ENCODE measurements at places on chromosomes 5 and 9.

- DNase-seq = no peak
Observed at GRCh38 chr5:136768457-136768856, 403.1 kb upstream of the TRPC7 start.

DNA sequence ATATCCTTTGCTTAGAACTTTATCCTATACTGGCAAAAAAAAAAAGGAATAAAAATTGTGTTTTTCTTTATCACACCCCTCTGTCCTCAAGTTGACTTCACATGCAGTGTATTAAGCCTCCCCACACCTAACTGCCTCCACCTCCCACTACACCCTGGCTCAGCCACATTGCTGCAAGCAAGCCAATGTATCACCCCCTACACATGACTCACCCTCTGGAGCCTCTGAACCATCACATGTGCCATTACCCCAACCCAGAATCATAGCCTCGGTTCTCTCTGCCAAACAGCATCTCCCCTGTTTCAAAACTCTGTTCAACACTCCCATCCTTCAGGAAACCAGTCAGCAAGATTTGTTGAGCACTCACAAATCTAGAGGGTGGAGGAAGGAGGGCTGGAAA lies 209.0 kb downstream of the CWC27 start:
- DNase-seq = no peak

DNA sequence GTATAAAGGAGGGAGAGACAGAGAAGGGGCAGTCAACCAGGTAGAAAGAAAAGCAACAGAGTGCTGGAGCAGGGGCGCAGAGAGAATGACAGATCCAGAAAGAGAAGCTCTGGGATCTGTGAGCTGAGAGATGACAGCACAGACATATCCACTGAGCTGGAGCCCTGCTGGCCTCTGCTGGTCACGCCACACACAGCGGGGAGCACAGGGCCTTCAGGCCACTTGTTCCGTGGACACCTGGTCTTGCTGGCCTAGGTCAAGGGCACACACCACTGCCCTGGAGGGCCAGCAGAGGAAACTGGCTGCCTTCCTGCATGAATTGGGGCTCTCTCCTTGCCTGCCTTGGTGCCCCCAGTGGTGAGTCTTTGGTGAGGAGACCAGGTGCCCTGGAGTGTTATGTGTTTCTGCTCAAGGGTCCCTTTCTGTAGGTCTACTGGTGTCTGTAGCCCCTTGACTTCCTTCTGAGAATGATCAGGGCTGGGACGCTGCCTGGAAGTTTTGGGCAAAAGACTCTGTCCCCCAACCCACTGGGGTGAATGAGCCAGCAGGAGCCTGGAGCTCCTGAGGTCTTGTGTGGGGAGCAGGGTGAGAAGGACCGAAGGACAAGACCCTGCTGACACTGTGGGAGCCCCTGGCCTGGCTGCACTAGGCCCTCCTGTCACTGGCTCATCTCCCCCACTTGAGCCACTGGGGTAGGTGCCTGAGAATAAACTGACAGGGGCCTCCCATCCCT lies 59.2 kb upstream of the ADAMTS2 start:
- DNase-seq = no peak

GRCh38 chr5:157312492-157312891 lies 46.6 kb downstream of the CYFIP2 start:
- DNase-seq = peak; percentile 16

GRCh38 chr5:93150311-93151012 lies 430.6 kb downstream of the NR2F1-AS1 start:
- no peak for DNase-seq

- no peak for DNase-seq
Observed at GRCh38 chr5:178285399-178286225, 53.0 kb upstream of the PHYKPL start.

GRCh38 chr5:154095904-154096303 lies 57.1 kb downstream of the MFAP3 start:
- no peak for DNase-seq

DNA sequence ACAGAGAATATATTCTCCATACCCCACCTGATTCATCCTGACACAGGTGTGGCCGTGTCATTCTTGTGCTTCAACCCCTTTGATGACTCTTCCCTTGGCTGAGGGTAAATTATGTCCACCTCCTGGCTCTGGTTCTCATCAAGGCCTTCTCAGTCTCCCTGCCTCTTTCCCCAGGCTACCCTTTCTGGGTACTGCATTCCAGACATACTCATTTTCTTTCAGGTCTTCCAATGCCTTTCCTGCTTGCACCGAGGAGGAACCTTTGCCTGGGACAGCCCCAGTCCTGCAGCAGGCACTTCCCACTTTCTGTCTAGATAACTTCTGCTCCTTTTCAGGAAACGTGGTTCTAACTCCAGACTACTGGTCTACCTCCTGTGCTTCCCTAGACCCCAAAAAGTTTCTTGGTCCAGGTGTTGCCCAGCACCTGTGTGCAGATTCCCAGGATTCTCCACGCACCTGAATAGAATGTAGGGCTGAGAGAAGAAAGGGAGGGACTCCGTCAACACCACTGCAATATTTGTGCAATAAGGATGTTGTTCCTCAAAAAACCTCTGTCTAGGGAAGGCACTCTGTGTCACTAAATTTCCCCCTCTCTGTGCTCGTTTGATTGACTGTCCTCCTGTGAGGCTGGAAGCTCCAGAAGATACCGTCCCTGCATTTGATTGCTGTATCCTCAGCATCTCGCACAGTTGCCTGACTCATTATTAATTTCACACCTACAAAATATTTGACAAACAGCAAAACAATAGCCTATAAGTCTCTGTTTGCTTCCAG lies 255.4 kb upstream of the NFIL3 start:
- no peak for DNase-seq

- no peak for DNase-seq
Observed at GRCh38 chr9:686321-686813, 155.1 kb upstream of the DMRT1 start.

DNA sequence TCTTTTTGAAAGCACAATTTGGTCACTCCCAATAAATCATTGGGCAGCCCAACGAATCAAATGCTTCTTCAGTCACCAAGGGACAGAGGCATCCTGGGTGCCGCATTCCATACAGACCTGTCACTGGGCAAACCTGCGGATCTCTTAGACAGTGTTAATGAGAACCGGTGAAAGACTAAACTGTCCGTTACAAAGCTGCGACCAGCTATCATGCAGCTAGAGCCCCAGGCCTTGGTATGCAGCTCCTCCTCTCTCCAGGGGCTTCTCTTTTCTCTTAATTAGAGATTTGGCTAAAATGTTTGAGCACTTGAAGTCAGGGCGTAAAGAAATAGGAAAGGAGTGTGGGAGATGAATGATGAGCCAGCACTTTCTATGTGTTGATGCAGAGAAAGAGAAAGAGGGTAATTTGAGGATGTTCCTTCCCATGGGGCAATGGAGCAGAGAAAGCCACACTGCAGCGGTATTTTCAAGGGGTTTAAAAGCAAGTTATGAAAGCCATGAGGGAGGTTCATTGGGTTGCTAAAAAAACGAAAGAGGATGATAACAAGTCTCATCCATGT lies 175.3 kb downstream of the RFK start:
- DNase-seq = no peak

DNA sequence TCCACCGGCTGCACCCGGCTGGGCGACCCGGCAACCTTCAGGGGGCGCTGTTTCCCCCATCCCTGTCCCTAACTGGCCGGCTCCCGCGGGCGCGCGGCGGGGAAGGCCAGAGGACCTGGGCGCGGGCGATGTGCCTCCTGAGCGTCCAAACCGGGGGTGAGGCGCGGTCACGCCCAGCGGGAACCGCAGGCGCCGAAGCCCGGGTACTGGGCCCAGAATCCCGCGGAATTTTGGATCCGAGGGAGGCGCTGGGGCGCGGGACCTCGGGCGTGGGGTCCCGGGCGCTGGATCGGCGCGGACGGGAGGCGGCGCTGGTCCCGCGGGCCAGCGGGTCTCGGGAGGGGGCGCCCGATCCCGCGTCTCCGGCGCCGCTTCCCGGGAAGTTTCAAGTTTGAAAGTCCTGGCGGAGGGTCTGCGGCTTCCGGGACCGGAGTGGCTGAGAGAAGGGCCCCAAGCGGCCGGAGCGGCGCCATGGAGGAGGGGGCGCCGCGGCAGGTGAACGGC lies at the start of gene PKN3:
Gene PKN3 (plus strand): TSS at position 59 of the 504 bp plus-strand sequence. CDS start 413 bp downstream, at position 472.
- no peak for DNase-seq

DNA sequence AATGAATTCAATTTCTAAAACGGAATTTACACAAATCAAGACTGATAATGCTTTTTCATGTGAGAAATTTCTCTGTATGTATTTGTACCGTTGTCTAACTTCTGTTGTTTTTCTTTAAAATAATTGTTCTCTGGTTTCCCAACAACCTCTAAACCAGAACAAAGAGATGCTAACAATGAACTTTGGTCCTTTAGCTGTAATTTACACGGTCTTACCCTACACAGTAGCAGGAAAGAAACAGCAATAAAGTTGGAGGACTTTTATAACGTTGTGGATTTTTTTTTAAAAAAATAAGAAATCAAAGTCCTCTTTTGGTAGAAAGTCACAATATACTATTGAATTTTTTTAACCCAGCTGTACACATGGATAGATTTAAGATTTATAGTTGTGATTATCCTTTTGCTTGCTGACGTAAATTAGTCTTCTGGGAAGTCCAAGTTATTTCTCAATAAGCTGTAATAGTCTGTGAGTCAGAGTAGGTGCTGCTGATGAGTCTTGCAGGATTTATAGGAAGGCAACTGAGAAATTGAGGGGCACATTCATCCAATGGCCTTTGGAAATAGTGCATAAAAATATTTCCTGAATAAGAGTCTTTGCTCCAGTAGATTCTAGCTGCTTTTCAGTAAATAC lies 76.8 kb upstream of the PCSK1 start:
- peak; percentile 98 for DNase-seq

GRCh38 chr5:14357441-14357840 lies 214.3 kb downstream of the TRIO start:
- no peak for DNase-seq

- DNase-seq = no peak
Observed at GRCh38 chr5:133344266-133344665, 268.1 kb downstream of the FSTL4 start.

DNA sequence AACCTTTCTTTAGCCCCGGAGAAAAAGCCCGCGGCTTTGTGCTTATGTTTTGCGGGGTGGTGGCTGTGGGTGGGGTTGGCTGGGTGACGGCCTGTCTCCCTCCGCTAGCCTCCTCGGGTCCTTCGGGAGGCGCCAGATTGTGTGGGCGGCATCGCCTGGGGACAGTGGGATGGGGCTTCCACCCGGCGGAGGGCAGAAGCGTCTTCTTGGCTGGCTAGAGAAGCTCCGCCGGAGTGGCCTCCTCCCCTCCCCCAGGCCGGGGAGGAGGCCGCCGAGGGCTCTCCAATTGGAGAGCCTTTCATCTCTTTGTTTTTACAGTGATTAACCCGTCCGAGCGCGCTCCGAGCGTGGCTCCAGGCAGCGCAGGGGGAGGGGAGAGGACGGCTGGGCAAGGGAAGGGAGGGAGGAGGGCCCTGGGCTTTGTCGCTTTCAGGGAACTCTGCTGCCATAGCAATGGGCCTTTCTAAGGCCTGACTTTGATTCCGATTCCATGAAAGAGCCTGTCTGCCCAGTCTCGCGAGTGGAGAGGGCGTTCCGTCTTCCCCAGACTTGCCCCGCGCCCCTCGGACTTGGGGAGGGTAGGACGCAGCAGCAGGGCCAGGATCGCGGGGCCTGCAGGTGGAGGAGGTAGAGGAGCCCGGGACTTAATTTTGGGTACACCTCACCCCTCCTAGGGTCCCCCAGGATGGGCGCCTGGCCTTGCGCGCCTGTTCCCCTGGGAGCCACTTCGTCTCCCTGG lies 36.7 kb upstream of the TIFAB start:
- no peak for DNase-seq

DNA sequence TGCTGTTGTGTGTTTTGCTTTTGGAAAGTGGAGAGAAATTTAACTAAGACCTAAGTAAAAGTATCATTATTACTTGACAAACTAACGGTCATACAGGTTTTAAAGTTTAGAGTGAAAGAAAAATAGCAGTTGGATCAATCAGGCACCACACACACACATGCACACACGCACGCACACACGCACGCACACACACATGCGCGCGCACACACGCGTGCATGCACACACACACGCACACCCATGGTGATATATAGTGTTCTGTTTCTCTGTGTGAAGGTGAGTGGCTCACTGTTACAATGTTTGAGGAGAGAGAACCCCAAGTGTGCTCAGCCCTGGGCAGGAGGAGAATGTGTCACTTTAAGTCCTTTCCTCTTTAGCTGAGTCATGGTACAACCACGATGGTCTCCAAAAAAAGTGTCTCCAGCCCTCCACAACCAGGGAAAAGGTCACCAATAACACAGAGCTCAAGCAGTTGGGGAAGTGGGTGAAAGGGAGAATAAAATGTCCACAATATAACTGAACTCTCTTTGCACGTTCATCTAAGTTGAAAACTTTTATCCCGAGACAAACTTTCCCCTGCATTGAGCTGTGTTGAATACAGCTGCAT lies 3.2 kb downstream of the ZNF366 start:
- DNase-seq = no peak

DNA sequence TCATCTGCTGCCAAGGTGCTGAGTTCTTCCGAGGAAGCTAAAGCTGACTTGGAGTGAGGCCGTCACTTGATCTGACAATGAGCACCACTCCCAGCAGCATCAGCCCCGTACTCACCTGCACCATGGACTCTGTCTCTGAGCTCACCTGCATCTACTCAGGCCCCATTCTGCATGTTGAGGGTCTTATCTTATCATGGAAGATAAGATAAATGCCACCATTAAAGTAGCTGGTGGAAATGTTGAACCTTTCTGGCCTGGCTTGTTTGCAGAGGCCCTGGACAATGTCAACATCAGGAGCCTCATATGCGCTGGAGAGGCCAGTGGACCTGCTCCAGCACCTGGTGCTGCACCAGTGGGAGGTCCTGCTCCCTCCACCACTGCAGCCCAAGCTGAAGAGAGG lies 35.0 kb upstream of the HMGCS1 start:
- DNase-seq = no peak

DNA sequence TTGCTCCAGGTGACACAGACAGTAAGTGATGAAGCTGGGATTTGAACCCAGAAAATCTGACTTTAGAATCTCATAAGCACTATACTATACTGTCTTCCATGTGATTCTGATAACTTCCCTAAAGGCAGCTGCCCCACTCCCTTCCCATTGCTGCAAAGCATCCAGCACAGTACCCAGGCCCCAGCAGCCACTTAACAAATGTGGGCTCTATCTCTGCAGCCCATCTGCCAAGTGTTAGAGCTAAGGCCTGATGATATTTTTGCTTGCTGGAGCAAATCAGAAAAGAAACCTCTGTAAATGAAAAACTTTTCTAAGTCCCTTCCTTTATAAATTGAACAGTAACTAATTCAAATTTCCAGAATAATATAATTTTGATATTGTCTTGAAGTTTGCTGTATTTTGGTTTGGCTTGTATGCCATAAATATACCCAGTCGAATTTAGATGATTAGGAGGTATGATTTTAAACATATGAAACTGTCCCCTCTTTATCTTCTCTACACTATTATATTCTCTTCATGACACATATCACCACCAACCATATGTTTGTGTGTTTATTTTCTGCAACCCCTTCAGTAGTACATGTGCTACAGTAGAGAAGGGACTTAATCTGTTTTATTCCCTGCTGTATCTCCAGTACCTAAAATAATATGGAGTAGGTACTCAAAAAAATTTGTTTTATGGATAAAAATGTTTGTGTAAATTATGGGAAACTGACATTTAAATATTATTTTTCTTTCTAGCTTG lies 63.8 kb downstream of the SMIM15 start:
- no peak for DNase-seq

All from AG09309 (cell line).